Upper lobe of right lung (tissue), 1 donor: ENCODE measurements at places on chromosomes 7 and 10. TPM values are rescaled to one million over a fixed set of nuclear protein-coding genes. Genes with fewer than 3 reads are reported as not detected.

PKD2L1 gene
- total RNA-seq = 2.1 TPM

GHRHR gene
- total RNA-seq = not detected

- no peaks in the 10 kb centered on the region for H3K36me3 ChIP-seq
- no peaks in the 10 kb centered on the region for H3K4me1 ChIP-seq
- no peaks in the 10 kb centered on the region for H3K27me3 ChIP-seq
- H3K4me3 ChIP-seq = no peak overlapping the region
- DNase-seq = no peak
- H3K27ac ChIP-seq = no peak overlapping the region
Observed at GRCh38 chr7:130789436-130789835, 55.4 kb upstream of the KLF14 start.

DNA sequence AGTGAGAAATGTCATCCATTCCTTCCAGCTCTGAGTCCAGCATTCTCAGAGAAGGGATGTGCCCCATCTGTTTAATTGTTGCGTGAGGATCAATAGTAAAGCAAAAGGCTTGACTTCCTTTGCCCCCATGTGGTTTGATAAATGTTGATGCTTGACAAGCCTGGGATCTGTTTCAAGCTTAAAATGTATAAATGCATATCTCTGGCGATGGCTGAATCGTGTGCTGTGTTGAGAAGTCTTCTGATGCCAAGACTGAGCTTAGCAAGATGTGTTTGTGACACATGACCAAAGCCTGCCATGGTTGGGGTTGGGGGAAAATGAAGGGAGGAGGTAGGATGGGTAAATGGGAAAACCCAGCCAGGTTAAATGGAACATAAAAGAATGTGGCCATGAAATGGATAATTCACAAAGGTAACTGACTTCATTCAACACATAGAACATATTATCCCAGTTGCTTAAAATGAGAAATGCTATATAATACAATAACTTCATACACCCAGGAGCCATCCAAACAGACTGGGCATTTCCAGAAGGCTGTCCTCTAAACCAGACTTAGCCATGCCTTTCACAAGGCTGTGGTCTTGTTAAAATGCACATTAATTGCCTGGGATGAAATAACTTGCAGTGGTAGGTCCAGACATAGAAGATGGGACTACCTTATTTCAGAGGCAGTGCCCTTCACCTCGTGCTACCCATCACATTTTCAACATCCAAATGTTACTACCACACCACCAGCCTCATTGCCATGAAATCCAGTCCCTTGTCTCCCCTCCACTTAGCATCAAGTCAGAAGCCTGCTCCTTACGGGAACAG is 147.3 kb upstream of the PDE1C start:
- H3K4me3 ChIP-seq = no peak overlapping the region
- no peaks in the 10 kb centered on the region for H3K36me3 ChIP-seq
- H3K4me1 ChIP-seq = no peaks in the 10 kb centered on the region
- no peak for DNase-seq
- H3K27me3 ChIP-seq = no peaks in the 10 kb centered on the region
- no peak overlapping the region for H3K27ac ChIP-seq

DNA sequence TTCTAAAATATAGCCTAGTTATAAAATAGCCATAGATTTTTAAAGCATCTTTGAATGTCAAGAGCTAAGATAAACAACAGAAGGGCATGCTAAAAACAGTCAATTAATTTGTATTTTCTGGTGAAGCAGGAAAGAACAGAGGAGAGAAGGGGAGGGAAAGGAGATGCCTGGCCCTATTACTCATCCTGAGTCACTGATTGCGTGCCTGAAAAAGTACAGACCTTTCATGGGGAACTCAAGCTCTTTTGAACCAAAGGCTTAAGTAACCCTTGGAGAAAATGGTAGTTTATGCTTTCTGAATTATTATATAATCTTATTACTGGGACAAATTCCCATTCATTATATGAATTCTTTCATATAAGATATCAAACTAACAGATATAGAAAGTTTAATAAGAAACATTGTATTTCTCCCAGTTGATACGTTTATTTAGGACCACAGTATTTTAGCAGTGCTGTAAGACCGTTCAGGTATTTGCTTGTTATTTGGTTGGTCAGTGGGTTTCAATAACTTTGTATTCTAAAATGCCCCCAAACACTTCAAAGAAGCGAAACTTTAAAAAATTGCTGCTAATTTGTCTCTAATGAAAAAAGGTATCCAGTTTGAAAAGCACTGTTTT is 151.3 kb downstream of the HGF start:
- H3K4me3 ChIP-seq = no peak overlapping the region
- H3K36me3 ChIP-seq = no peaks in the 10 kb centered on the region
- no peaks in the 10 kb centered on the region for H3K27me3 ChIP-seq

GRCh38 chr7:336810-337566 is 47.0 kb downstream of the FOXL3 start:
- no peaks in the 10 kb centered on the region for H3K27me3 ChIP-seq
- no peak overlapping the region for H3K4me3 ChIP-seq
- H3K4me1 ChIP-seq = peaks cover 15% of the 10 kb centered on the region
- no peaks in the 10 kb centered on the region for H3K36me3 ChIP-seq
